ENCODE measurements at places on chromosomes 4 and X.
A peak's percentile ranks its signal among the peaks of the same experiment; 100 is the strongest.

DNA sequence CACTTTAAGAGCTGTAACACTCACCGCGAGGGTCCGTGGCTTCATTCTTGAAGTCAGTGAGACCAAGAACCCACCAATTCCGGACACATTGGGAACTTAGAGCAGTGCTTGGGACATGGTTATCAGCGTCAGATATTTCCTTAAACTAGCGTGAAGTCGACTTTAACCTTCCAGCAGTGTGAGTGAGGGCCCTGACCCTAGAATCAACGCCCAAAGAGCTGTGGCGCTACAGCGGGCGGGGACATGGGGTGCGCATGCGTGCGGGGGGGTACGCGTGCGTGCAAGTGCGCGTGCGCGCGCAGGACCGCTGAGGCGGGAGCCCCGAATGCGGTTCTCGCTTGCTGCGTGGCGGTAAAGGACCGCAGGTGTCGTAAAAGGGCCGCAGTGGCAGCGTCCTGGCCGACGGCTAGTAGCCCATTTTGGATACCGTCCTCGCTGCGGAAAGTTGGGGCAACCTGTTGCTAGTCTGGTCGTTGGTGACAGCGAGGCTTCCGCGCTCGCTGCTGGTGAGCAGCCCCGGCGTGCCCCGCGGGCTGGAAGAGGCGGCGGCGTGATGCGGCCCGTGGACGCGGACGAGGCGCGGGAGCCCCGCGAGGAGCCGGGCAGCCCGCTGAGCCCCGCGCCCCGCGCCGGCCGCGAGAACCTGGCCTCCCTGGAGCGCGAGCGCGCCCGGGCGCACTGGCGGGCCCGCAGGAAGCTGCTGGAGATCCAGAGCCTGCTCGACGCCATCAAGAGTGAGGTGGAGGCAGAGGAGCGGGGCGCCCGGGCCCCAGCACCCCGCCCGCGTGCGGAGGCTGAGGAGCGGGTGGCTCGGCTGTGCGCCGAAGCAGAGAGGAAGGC is 19.8 kb upstream of the S100P start:
- DNase-seq, result peak; percentile 93

DNA sequence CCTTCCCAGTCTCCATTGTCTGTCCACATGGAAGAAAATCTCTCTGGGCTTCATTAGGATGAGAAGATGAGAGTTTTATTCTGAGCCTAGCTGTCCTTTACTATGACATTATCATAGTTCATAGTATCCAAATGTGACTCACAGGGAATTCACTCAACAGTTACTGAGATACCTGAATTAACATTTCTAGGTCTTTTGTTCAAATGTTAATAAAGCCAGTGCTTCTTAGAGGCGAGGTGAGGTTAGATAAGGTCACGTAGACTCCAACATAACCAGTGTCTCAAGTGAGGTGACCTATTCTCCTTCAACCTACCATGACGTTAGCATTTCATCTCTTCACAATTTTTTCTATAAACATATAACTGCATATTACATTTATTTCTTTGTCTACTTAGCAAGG is 67.2 kb downstream of the PALLD start:
- DNase-seq, result no peak

GRCh38 chr4:168723569-168723968 is 226.7 kb downstream of the PALLD start:
- no peak for DNase-seq

GRCh38 chr4:124337874-124338273 is 374.7 kb downstream of the ANKRD50 start:
- DNase-seq, result no peak

GRCh38 chr4:123215536-123215935 is 181.1 kb upstream of the SPRY1 start:
- DNase-seq, result peak; percentile 50

- peak; percentile 31 for DNase-seq
These were observed 36.1 kb upstream of the IQSEC2 start for GRCh38 chrX:53317365-53318069.

GRCh38 chrX:129726307-129727111 is 12.3 kb upstream of the XPNPEP2 start:
- peak; percentile 57 for DNase-seq

- peak; percentile 82 for DNase-seq
These were observed at the start of gene PRSS12 for GRCh38 chr4:118352843-118353533. Gene PRSS12 (minus strand): TSS chr4:118353003. CDS start chr4:118352720, 283 bp downstream.

DNA sequence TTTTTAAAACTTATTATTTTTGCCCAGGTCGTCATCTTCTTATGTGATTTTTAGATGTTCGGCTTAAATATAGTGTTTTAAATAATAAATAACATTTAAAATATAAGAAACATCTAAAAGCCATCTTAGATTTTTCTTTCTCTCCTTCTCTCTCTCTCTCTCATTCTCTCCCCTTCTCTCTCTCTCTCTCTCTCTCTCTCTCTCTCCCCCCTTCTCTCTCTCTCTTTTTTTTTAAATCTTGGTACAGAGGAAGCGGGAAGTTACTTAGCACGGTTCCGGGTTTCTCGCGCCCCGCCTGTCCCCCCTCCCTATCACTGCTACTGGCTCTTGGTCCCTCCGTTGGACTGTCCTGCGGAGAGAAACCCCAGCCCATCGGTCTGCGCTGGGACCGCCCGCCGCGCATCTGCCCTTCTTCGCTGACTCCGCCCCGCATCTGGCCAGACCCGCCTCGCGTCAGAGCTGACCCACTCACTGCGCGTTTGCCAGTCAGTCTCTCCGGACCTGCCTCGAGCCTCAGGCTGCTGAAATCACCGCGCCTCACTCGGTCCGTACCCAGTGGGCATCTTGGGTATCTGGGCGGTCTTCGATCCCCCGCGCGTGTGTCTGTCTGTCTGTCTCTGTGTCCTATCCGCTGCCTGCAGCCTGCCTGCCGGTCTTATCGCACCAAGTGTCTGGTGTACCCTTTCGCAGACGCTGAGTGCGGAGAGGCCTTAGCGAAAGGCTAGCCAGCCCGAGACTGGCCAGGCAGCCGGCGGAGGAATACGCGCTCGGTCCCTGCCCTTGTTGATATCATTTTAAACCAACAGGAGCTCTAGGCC is at the start of gene PABPC5:
Gene PABPC5 (plus strand): TSS at position 489 of the 818 bp plus-strand sequence. CDS start 739 bp downstream, outside the sequence.
- peak; percentile 88 for DNase-seq

DNA sequence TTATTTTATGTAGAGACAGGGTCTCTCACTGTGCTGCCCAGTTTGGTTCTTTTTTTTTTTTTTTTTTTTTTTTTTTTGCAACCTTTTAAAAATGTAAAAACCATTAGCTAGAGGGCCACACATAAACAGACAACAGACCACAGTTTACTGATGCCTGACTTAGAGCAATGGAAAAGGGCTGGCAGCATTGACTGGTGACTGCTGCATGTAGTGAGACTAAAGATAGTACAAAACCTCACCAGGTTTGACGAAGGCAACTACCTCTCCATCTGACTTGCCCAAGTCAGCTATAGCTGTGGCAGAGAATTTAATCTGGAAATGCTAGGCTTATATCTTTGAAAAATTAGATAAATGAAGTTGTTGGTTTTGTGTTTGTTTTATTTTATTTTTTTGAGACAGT is 102.9 kb downstream of the RBM47 start:
- DNase-seq, result no peak

DNA sequence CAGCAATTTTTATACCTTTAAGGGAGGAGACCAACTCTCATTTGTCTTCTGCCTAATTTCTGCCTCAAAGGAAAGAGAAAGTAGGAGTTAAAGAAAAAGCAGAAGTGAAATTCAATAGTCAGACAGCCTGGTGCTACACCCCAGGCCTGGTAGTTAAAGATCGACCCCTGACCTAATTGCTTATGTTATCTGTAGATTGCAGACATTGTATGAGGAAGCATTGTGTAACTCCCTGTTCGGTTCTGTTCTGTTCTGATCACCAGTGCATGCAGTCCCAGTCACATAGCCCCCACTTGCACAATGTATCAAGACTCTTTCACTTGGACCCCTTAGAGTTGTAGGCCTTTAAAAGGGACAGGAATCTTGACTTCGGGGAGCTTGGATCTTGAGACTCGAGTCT is 335.9 kb upstream of the AR start:
- DNase-seq, result no peak

DNA sequence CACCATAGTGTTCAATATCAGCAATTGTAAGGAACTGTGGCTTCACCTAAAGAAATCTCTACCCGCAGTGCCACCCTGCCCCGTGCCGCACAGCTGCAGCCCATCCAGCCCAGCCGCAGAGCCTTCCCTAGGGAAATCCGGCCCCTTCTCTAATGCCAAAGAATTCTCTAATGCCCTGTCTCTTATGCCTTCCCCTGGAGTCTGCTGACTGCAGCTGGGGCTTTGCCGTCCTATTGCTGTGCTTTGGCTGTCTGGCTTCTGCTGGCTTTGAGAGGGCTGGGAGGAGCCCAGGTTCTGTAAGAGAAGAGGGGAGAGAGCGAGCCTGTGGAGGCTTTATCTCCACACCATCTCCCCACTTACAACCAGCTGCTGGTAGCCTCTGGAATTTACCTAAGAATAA is 85.9 kb upstream of the HELT start:
- DNase-seq, result no peak

DNA sequence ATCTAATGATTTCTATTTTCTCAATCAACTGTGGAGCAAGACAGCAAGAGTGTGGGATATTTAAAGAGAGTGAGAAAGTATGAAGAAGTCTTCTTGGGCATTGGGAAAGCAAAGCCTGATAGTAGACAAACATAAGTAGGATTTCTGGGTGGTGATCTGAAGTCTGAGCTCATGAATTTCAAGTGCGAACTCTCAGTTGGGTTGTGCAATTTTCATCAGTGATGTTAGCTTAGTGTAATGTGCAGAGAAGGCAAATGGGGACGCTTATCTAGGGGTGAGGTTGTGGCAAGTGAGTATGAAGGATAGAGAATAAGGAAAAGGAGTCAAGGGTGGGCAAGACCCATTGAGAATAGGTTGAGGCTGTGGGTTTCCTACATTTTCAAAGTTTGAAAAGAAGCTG is 23.7 kb downstream of the VGLL1 start:
- no peak for DNase-seq

DNA sequence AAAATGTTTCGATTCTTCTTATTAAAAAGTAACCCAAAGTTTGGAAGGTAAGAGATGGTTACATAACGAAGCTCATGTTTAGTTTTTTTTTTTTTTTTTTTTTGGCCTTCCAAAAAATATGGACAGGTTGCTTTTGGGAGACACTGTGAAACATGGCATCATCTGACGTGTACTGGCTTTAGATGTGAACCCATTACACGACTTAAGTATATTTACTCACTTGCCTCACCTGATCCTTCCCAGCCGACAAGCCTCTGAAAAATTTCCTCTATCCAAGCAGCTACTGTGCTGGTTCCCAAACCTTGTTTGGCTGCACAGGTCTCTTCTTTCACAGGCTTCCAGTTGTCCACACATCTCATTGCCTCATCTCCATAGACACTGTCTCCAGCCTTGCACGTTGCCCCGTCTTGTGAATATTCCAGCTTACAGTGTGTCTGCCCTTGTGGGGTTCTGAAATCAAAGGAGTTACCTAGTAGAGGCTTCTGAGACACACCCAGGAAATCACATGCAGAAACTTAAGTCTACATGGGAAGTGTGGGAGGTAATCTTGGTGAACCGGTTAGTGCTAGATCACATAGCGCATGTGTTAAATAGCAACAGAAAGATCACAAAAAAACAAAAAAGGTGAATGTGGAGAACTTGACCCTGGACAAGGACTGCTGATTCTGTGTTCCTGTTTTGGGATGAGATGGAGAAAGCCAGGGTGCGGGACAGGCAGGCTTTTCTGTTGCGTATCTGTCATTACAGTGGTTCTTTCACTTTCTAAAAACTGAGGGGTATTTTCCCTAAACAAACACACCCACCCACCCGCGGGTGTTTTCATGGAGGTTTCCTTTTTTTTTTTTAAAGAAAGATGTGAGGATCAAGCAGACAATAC is 328.6 kb downstream of the ARHGAP10 start:
- no peak for DNase-seq

DNA sequence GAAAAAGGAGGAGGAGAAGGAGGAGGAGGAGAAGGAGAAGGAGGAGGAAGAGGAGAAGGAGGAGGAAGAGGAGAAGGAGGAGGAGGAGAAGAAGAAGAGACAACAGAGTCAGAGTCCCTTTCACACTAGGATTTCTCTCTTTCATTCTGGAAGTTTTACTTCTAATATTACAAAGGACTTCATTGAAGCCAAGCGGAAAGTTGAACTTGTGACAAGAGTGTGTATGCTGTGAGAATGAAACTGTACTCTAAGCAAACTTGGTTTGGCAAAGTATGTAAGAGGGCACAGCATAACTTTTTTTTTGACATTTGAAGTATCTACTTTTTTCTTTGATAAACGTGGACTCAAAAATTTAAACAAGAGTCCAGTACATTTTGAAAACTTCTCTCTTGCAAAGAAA is 48.0 kb downstream of the CXCL8 start:
- no peak for DNase-seq

GRCh38 chrX:103954259-103954658 is 8.2 kb upstream of the TMSB15B start:
- DNase-seq, result no peak

DNA sequence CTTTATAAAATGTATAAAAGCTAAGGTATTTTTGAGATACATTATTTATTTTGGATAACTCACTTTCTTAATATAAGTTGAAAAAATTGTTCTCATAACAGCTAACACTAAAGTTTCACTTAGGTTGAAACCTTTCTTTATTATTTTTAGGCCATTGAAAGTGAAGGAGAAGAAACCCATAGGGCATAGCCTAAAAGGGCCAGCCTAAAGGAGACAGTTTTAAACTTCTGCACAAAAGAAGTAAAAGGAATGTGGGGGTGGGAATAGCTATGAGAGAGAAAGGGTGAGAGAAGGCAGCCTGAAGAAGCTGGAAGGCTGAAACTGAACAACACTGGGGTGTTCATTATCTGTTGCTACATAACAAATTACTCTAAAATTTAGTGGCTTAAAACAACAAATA is 57.6 kb upstream of the RAPGEF2 start:
- DNase-seq, result no peak

GRCh38 chr4:136650541-136651277 is 881.6 kb downstream of the PCDH18 start:
- DNase-seq, result peak; percentile 47
